ENCODE measurements at places on chromosomes 6 and 20. TPM values are rescaled to one million over a fixed set of nuclear protein-coding genes. Genes with fewer than 3 reads are reported as not detected.

CST2 gene
- not detected for total RNA-seq

GTF2H4 gene
- 6.5 TPM for total RNA-seq

GABRR1 gene
- not detected for total RNA-seq

RIPPLY2 gene
- not detected for total RNA-seq

RCAN2 gene
- total RNA-seq, result under 0.01 TPM

NINL gene
- 6.5 TPM for total RNA-seq

TSPO2 gene
- not detected for total RNA-seq

GHRH gene
- total RNA-seq, result not detected

STMND1 gene
- total RNA-seq, result not detected

TGM3 gene
- total RNA-seq, result 16.7 TPM

ANKEF1 gene
- 13.7 TPM for total RNA-seq

MBOAT1 gene
- total RNA-seq, result 35.2 TPM

CAPN11 gene
- total RNA-seq, result not detected

LPA gene
- total RNA-seq, result not detected

CPNE5 gene
- not detected for total RNA-seq

PRPH2 gene
- 0.28 TPM for total RNA-seq

ISM1 gene
- 0.34 TPM for total RNA-seq

JARID2 gene
- 27.3 TPM for total RNA-seq

HTR1B gene
- total RNA-seq, result 0.68 TPM

SLC35F1 gene
- under 0.01 TPM for total RNA-seq

PHF10 gene
- 22.4 TPM for total RNA-seq

CGA gene
- total RNA-seq, result not detected

LHFPL5 gene
- 0.07 TPM for total RNA-seq

PNPLA1 gene
- total RNA-seq, result 0.36 TPM

ENPP4 gene
- 1.2 TPM for total RNA-seq

All from nasal cavity respiratory epithelium epithelial cell of viscerocranial mucosa (primary cell).